ENCODE measurements at places on chromosomes 11 and 22.
A peak's percentile ranks its signal among the peaks of the same experiment; 100 is the strongest.

DNA sequence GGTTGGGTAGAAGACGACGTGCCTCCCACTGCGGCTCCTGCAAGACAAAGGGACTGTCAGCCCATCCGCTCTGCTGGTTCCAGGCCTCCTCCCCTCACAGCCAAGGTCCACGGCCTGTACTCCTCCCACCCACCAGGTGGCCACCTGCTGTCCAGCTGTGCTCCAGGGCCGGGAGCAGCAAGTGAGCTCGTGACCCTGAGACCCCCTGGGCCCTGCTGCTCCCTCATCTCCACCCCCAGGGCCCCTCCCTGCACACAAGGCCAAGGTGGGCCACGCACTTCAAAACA is 27.4 kb downstream of the TSPAN4 start:
- DNase-seq: no peak

GRCh38 chr22:23246982-23247766 is 66.9 kb downstream of the BCR start:
- no peak for DNase-seq

DNA sequence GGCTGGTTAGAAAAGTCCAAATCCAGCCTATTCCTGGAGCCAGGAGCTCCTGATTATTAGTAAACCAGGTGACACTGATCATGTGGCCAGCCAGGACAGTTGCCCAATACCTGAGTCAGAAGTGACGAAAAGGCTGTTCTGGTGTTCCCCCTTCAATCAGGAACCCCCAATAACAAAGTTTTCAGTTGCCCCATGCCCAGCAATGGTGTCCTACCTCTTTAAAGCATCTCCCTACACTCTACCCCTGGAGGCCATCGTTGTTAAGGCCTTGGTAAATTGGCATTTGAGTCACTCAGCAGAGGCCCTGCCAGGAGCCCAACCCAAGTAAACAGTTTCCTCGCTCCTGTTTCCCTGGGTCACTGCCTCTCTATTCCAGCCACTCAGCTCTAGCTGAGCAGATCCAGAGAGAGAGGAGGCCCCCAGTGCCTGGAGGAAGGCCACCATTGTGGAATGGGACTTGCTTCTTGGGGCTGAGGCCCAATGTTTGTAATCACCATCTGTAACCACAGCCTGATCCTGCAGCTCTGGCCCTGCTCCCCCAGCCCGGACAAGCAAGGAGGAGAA is 25.0 kb downstream of the ARHGAP1 start:
- DNase-seq: no peak

DNA sequence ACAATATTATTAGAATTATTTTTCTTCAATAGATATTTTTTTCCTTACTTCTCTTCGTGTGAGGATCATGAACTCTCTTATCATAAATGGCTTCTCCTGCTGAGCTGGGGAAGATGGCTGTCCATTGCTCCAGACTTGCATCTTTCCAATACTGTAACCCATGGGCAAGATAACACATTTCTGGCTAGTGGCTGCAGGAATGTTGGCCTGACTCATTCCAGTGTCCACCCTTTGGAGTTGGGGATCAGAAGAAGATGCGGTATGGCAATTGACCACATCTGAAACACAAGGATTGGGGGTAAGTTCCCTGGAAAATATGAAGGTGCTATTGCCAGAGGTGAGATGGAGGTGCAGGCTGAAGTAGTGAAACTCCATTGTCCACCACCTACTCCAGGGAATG is 92.8 kb downstream of the FAR1 start:
- no peak for DNase-seq

DNA sequence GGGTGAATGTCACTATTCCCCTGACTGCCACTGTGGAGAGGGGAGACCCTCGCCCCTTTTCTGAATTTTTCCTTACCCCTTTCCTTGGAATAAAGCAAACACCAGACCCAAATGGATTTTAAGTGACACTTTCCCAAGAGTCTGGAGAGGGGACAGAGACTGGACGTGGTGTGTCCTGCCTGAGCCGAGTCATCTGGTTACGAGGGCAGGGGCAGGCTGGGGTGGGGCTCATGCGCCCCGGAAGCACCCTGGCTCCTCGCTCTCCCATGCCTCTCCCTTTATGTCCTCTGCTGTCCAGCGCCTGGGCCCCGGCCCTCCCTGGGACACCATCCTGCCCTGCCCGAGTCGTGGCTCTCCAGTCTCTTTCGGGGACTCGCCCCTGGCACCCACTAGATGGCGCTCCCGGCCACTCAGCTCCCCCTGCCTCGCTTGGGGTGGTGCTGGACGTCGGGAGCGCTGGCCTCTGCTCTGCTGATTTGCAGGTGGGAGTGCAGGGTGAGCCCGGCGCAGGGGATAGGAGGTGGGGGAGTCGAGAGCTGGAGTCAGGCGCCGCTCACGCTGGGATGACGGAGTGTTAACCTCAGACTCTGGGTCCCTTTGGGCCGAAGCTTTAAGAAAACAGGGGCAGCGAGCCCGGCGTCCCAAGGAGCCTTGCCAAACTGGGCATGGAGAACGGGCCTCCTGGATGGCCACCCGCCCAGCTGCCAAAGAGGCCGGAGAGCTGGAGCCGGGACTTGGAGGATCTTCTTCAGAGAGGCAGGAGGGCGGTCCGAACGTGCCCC is 89.8 kb downstream of the RPS6KA4 start:
- peak; percentile 85 for DNase-seq

DNA sequence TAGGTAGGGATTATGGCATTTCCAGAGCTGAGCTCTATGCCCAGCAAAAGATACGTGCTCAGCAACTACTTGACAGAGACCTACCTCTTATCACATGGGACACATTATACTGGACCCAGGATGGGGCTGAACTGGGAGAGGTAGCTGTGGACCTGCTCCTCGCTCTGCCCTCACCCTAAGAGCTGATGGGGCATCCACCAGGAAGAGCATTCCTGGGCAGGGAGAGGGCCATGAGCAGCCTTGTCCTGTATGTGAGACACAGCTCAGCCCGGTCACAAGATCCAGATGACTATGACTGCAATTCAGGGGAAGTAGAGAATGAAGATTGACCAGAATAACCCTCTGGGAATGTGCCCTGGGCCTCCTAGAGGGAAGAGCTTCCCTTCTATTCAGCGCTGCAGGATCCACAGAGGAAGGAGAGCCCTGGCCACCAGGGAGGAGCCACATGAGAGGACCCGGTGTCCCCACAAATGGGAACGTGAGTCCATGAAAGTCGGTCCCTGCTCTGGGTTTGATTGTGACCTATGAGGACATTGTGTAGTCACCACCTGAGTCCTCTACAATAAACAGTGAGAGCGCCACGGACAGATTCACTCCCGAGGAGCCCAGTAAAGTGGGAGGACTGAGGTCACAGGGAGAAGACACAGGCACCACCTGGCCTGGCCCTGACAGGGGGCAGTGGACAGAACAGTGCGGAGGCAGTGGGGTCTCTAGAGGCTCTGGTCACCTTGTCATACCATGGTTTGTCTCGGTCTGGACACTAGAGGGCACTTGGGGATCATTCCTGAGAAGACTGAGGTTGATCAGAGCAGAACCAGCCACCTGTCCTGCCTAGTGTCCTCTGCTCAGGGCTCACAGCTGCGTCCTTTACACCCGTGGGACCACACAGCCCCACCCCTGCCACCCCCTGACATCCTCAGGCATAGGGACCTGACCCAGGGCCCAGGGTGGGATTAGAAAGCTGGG is 99.5 kb downstream of the ZNF280B start:
- peak; percentile 7 for DNase-seq

DNA sequence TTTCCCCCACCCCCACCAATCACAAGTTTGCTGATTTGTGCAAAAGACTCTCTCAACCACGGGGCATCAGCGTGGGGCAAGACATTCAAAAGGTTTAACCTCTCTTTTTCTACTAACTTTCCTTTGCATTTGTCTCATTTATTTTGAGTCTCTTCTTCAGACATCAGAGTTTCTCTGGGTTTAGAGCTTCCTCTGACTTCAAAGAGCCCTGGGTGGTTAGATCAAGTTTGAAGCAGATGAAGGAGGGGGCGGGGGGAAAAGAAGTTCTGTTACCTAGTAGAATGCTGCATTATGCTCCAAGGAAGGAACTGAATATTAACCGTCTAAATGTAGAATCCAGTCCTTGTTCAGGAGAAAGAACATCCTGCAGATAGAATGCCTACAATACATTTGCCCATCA is 24.5 kb downstream of the GAS2 start:
- DNase-seq: no peak

DNA sequence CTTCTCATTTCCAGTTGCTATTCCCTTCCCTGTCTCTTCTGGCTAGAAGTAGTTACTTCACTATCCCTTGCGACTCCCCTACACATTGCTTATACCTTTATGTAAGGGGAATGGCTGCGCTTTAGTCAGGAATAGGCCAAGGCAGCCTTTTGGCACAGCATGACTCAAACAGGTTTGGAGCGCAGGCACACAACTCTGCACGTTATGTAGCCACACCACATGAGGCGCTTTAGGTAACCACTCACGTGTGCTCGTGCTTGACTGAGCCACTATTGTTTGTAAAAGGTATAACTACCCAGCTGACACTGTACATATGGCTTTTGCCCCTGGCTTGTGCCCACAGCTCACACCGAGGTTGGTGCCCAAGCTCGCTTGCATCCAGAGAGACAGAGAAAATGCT is 46.7 kb upstream of the LIPT2 start:
- no peak for DNase-seq

DNA sequence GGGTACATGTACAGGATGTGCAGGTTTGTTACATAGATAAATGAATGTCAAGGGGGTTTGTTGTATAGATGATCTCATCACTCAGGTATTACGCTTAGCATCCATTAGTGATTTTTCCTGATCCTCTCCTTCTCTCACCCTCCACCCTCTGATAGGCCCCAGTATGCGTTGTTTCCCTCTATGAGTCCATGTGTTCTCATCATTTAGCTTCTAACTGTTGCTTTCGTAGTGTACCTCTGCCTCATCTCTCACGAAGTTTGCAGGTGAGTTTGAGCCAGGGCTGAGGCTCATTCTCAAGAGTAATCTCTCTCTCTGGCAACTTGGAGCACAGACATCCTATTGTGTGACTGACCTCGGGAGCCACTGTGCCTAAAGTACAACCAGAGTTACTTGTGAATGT is 4.7 kb upstream of the HBE1 start:
- DNase-seq: no peak

- DNase-seq: no peak
Measured at GRCh38 chr22:47133061-47133969, 370.9 kb downstream of the TBC1D22A start.

GRCh38 chr22:22103078-22103875 is 120.7 kb upstream of the TOP3B start:
- DNase-seq: peak; percentile 34

DNA sequence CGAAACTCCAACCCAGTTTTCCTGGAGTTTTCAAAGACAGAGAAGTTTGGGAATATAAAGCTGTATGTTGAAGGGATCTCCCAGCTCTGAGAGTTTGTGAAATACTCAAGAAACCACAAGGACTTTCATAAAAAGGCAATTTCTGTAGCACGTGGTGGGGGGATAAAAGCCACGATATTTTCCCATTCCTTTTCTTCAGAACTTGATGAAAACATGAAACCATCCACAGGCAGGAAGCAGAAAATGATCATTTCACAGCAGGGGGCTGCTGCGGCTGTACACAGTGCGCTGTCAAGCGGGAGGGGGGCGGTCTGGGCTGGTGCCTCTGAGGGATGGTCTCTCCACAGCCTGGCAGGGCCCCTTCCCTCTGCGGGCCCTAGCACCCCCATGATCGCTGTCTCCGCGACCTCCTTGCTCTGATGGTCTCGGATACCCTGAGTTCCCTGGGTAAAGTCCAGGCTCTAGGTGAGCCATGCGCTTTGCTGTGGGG is 423.2 kb downstream of the MN1 start:
- no peak for DNase-seq

- no peak for DNase-seq
Measured at GRCh38 chr22:21686634-21687393, 21.0 kb downstream of the PPIL2 start.

GRCh38 chr11:90438069-90438468 is 215.2 kb upstream of the CHORDC1 start:
- no peak for DNase-seq

DNA sequence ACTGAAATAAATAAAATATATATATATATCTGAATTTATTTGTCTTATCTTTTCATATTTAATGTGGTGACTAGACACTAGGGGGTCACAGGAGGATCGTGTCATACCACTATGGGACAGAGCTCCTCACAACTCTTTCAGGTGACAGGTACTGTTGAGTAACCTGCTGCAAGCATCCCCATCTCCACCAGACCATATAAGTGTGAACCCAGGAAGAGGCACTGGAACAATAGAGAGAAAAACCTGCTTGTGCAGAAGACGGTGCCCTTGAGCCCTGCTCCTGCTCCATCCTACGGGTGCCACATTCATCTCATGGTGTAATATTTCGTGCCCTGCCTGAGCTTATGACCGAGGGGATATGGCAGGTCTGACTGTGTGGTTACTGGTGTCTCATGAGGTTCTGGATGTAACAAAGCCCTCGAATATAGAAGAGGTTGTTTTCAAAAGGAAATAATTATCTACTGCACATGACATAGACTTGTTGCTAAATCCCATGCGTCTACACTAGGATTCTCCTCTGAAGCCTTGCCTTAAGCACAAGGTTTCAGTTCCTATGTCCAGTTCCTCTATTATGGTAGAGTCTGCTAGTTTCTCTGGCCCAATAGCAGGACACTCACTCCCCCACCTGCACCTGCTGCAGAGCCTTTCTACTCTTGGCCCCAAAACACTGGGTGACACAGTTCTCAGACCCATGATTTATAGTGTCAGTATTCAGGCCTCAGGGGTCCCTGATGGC is 70.4 kb downstream of the GGTLC2 start:
- no peak for DNase-seq

DNA sequence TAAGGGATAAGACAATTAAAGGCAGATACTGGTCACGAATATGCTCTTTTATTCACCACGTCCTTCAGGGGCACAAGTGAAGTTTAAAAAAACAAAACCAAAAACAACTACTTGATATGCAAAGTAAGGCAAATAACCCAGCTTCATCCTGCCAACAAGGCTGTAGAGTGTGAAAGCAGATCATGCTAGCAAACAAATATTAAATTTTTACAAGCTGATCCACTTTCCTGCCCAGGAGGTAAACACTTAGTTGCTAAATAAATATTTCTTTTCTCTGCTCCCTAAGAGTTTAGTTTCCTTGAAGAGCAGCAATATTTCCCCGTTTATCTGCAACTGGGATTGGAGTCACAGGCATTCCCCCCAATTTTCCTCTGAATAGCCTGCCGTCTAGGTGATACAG is 300.2 kb downstream of the LARGE1 start:
- DNase-seq: no peak

DNA sequence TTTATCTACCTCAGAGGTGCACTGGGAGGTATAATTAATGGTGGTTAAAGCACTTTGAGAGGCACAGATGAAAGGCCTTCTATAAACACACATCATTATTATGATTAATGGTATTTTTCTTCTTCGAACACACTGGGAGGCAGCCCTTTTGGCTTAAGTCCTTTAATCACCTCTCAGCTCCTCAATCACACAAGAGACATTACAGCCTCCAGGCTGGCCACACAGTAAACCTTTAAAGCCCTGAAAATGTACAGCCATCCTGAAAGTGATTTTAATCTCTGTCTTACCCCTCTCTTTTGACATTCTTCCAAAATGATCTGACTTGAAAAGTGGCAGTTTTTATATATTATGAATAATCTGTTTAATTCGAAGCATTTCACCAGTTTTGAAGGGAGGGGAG is 54.3 kb upstream of the VSTM5 start:
- no peak for DNase-seq

All from activated CD4-positive, alpha-beta T cell treated with anti-CD3 and anti-CD28 coated beads, Interleukin-2, amount 50 U/mL, for 48 hours (primary cell).